ENCODE measurements at places on chromosomes 2 and 18.

GRCh38 chr2:19648583-19648982 lies 253.2 kb downstream of the TTC32 start:
- DNase-seq = peak; percentile 75

DNA sequence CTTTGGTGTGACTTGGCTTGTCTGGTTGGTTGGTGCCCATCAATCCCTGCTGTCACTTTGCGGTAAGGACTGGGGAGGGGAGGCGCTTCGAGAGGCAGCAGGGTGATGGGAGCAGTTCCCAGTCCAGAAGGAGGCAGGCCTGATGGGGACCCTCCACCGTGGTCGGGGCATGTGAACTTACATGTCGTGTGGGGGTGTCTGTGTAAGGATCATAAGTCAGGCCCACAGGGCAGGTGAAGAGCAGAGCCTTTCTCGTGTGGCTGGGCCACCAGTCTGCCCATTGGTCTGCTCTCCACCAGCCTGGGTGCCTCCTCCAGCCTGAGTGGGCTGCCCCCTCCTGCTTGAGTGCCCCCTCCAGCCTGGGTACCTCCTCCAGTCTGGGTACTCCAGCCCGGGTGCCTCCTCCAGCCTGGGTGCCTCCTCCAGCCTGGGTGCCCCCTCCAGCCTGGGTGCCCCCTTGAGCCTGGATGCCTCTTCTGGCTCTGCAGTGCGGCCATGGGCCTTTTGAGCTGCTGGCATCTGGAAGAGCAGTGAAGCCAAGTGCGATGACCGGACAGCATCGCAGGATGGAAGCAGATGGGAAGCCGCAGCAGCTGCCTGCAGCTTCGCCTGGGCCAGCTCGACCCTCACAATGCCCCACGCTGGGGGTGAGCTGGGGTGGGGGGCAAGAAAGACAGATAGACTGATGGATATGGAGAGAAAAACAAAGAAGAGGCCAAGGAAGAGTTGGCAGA lies 25.0 kb downstream of the ATOH8 start:
- DNase-seq = no peak

- no peak for DNase-seq
Observed at GRCh38 chr2:103009871-103010270, 248.0 kb downstream of the TMEM182 start.

- no peak for DNase-seq
Observed at GRCh38 chr2:122323927-122324326, 568.5 kb downstream of the TSN start.

- DNase-seq = no peak
Observed at GRCh38 chr2:107436281-107436680, 390.4 kb upstream of the RGPD4 start.

- no peak for DNase-seq
Observed at GRCh38 chr2:121707920-121708361, 28.7 kb downstream of the NIFK start.

DNA sequence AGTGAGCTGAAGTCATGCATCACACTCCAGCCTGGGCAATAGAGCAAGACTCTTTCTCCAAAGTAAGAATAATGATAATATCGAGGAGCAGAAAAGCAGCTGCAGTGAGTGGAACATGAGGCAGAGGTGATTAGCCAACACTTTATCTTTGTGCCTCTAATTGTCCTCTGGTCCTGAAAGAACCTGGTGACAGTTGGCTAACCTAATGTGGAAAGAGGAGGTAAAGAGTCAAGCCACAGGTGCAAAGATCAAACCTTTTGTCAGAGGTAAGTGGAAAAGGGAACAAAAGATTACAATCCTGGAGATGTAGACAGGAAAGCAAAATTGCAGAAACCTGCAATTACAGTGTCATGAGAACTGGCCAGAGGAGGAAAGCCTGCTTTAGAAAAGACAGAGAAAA lies 53.5 kb upstream of the LCLAT1 start:
- no peak for DNase-seq

- peak; percentile 71 for DNase-seq
Observed at GRCh38 chr2:226799211-226799975, at the start of gene IRS1. Gene IRS1 (minus strand): TSS chr2:226799820. CDS start chr2:226798738, 1,082 bp downstream.

GRCh38 chr18:30254331-30254730 lies 788.2 kb downstream of the DSC3 start:
- DNase-seq = no peak
